ENCODE measurements at places on chromosomes 16 and 17.

DNA sequence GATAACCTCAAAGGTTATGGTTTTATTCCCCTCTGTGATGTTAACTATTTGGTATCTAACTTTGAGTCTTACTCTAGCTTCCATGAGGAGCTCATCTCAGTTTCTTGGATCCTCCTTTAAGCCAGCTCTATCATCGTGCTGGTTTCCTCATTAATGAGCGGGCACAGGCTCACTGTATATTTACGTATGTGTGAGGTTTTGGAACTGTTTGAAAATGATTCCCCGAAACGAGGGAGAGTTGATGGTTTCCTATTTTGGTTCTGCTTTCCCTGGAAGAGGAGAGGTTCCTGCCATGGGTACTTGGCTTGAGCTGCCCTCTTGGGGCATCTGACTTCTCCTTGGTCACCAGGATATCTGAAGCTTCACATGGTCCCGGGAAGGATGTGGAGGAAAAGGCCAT is 32.7 kb upstream of the PIK3R6 start:
- DNase-seq: no peak

DNA sequence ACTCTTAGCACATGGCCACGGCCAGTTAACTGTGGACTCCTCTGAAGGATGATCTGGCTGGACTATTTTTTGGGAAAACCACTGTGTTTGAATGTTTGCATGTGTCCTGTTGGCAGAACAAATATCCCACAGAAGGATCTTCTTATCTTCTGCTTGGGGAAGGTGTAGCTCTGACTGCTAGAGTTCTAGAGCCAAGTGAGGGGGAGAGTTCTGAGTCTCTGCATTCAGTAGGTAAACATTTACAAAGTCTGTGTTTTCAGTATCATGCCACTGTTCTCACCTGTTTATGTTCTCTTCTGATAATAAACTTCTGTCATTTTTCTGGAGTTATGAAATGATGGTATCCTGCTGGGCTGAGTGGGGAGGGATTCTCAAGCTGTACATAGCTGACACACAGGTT is 241.1 kb downstream of the WWOX start:
- DNase-seq: no peak

GRCh38 chr17:32161029-32161428 is 18.7 kb downstream of the RHOT1 start:
- DNase-seq: no peak

- no peak for DNase-seq
Measured at GRCh38 chr17:4725646-4726310, 5.5 kb upstream of the MED11 start.

DNA sequence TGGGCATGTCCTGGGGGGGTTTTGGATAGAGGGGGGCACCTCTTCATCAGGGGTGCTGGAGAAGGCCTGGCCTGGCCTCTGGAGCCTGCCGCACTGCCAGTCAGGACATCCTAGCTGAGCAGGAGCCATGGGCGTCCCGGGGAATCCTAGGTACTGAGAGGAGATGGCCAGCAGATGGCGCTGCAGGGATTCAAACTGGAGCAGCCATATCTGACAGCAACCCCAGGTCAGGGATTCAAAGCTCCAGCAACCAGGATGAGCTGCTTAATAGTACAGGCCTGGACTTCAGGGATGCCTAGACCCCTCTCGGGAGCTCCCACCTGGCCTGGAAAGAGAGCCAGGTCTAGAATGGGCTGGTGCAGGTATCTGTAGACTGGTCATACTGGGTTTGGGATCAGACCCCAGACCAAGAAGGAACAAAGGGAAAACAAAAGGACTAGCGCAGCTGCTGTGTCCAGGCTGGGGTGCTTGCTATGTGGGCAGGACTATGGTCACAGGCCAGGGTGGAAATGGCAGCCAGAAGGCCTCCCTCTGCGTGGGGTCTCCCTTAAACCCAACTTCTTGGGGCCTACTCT is 306.9 kb upstream of the RBFOX1 start:
- DNase-seq: no peak

All from stimulated activated CD4-positive, alpha-beta T cell treated with anti-CD3 and anti-CD28 coated beads, Interleukin-15, amount 100 ng/mL, for 1 hour (primary cell).